ENCODE measurements at places on chromosomes 3 and 15.

DNA sequence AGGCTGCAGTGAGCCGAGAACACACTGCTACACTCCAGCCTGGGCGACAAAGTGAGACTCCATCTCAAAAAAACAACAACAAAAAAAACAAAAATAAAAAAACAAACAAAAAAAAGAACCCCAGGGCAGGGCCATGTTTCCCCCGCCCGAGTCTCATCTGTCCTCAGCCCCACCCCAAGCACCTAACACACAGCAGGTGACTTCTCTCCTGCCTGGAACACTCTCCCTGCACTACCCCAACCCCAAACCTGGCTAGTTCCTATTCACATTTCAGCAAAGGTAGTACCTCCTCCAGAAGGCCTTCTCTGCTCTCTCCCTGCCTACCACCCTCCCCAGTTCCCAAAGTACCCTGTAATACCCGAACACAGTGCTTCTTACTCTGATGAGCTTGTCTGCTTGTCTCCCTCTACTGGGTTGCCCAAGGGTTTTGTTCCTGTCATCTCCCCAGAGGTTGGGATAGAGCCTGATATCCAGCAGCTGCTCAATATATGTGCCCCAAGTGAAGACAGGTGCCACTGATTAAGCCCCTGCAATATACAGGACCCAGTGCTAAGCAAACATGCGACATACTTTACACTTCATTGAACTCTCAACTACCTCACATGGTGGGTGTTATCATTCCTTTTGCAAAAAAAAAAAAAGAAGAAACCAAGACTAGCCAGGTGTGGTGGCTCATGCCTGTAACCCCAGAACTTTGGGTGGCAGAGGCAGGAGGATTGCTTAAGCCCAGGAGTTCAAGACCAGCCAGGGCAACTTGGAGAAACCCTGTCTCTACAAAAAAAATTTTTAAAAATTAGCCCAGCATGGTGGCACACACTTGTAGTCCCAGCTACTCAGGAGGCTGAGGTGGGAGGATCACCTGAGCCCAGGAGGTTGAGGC lies 103.6 kb downstream of the DAPK2 start:
- DNase-seq, result no peak

DNA sequence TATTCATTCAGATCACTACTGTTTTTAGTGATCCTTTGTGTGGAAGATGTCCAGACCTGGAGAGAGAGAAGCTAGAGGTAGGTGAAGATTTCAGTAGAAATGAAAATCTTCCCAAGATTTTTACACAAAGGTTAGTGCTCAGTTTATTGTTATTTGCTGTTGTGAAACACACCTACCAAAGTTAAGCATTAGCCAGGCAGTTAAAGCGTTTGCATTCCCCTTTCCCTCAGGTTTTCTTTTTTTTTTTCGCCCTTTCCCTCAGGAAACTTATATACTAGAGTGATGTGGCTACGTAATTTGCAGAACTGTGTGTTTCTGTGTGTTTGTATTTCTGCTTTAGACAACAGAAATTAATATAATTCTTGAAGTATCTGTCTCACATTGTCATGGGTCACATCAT lies 34.5 kb downstream of the USP3 start:
- DNase-seq, result no peak

DNA sequence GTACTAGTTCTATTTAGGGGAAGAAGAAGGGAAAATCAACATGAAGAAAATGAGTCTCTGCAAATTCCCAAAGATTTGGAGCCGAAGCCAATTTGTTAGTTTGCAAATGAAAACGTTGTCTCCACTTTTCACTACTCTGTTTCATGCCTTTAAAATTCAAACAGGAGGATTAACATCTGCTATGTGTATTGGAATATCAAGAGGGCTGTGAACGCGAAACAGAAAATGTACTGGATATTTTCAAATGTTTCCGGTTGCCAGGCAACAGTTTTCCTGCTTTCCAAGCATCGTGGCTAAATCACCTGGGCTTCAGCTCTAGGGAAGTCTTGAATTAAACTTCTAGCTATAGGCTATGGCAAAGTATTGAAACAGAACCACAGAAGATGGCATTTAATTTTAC lies 172.8 kb downstream of the KCNMB2 start:
- DNase-seq, result no peak

DNA sequence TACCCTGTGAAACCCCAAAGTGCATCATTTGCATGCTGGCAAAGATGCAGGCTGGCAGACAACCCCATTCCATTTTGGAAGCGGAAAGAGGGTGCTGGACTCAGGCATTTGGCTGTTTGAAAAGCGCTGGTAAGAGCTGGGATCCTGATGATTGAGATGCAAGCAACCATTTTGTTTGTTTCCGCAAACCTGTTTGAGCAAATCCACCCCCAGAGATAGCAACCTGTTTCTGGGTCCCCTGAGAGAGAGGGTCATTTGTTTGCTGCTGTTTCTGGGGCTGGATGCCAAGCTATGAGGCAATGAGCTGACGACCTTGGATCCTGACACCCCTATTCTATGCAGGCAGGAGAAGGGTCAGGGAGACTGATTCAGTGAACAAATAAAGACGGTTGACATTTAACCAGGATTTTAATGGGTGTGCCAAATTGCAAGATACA lies 9.8 kb downstream of the SLC6A1 start:
- no peak for DNase-seq

- no peak for DNase-seq
Observed at GRCh38 chr3:149280671-149281349, 52.6 kb downstream of the TM4SF18 start.

DNA sequence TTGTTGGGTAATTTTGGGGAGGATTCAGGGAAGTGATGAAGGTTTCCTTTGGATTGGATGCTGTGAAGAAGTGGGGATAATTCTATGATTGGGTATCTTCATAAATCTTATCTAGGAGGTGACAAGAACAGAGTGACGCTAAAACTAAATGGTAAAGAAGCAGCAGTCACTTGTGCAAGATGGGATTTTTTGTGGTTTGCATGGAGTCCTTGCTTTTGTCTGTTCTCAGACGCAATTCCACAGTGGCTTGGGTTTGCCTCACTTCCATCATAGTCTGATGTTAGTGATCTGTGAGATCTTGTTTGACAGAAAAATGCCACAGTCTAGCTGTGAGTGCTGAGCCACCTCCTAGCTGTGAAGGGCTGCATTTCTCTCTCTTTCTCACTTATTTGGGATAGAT lies 26.9 kb downstream of the GTF2E1 start:
- no peak for DNase-seq

DNA sequence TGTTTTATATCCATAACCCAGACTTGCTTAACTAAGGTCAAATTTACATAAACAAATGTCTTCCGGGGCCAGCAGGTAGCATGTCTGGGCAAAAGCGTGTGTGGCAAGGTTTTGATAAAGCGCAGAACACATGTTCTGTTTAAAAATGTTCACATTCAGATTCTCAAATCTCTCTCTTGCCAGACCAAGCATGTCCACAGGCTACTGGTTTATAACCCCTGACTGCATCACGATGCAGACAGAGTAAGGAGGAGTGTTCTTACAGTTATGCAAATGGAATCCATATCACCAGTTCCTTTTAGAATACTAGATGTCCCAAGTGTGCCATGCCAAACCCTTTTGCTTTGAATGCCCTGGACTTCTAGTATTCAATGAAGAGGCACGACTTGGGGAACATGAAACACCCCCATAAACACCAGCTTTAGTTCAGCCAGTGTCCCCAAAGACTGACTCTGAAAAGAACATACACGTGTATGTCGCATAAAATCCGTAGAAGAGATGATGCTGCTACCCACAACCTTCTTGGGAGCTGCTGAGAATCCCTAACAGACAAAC lies 412.0 kb downstream of the CNTN4 start:
- no peak for DNase-seq

- DNase-seq, result no peak
Observed at GRCh38 chr15:25436707-25437106, 2.1 kb downstream of the UBE3A start.

DNA sequence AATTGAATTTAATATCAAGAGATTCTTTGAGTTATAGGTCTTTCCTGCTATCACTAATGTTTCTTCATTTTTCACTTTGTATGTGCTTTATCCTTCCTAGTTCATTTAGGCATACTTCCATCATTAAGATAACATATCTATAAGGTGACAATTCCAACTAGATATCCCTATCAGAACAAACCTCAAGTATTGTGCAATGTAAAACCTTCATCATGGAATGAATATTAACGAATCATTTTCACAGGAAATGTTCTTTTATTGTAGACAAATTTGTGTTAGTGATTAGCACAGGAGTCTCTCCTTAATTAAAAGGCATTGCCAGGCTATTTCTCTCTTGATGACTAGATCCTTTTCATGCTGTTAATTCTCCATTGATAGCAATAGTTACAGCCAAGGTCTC lies 236.5 kb upstream of the MME start:
- no peak for DNase-seq

GRCh38 chr15:101028772-101029438 lies 109.7 kb downstream of the LRRK1 start:
- no peak for DNase-seq

DNA sequence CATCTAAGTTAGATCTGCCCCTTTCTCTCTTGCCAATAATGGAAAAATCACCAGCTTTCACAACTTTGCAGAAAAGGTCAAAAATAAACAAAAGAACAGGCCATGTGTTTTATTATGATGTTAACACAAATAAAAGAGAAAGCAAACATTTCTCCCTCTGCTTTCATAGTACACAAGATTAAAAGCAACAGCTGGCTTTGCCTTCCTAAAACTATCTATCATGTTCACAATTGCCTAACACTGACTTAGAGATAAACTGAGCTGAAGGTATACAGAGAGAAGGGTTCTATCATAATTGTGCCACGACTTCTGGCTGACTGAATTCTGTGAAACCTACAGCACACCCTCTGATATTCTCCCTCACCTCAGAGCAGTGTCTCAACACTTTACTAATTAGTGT lies 29.4 kb downstream of the AADAC start:
- DNase-seq, result peak; percentile 50

DNA sequence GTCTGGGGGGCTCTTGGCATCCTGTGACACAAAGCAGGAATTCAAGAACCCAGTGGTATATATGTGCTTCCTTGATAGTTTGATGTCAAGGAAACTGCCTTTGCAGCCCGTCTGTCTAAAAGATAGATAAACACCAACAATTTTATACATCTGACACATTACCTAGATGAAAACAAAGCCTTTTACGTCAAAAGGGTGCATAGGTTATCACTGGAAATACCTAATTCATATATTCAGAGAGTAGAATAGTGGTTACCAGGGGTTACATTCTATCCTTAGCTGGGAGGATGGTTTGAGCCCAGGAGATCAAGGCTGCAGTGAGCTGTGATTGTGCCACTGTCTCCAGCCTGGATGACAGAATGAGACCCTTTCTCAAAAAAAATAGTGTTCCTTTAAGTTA lies 356.9 kb upstream of the RASGRP1 start:
- DNase-seq, result no peak

GRCh38 chr3:94965867-94966475 lies 903.1 kb downstream of the NSUN3 start:
- DNase-seq, result no peak

GRCh38 chr3:37287776-37288175 lies 113.4 kb upstream of the LRRFIP2 start:
- no peak for DNase-seq

GRCh38 chr3:56025326-56025725 lies 442.9 kb downstream of the ERC2 start:
- no peak for DNase-seq

DNA sequence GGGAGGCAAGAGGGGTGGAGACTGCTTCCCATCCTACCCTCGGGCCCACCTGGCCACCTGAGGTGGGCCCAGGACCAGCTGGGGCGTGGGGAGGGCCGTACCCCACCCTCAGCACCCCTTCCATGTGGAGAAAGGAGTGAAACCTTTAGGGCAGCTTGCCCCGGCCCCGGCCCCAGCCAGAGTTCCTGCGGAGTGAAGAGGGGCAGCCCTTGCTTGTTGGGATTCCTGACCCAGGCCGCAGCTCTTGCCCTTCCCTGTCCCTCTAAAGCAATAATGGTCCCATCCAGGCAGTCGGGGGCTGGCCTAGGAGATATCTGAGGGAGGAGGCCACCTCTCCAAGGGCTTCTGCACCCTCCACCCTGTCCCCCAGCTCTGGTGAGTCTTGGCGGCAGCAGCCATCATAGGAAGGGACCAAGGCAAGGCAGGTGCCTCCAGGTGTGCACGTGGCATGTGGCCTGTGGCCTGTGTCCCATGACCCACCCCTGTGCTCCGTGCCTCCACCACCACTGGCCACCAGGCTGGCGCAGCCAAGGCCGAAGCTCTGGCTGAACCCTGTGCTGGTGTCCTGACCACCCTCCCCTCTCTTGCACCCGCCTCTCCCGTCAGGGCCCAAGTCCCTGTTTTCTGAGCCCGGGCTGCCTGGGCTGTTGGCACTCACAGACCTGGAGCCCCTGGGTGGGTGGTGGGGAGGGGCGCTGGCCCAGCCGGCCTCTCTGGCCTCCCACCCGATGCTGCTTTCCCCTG lies 2.2 kb upstream of the FES start:
- no peak for DNase-seq

DNA sequence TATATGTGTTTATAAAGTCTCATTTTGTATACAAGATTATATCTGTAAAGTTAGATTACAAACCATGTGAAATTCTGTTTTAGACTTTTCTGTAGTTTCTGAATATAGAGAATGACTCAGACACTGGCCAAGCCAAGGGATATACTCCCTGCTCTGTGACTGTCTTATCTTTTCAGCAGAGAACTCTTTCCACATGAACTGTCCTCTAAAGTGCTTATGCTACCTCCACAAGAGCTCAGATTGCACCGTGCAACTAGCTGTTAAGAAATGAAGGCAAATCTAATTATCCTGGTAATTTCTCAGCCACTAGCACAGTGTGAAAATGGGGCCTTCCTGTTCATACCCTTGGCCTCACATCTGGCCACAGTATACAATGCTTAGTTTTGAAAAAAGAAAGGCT lies 44.3 kb upstream of the CPNE4 start:
- DNase-seq, result no peak

DNA sequence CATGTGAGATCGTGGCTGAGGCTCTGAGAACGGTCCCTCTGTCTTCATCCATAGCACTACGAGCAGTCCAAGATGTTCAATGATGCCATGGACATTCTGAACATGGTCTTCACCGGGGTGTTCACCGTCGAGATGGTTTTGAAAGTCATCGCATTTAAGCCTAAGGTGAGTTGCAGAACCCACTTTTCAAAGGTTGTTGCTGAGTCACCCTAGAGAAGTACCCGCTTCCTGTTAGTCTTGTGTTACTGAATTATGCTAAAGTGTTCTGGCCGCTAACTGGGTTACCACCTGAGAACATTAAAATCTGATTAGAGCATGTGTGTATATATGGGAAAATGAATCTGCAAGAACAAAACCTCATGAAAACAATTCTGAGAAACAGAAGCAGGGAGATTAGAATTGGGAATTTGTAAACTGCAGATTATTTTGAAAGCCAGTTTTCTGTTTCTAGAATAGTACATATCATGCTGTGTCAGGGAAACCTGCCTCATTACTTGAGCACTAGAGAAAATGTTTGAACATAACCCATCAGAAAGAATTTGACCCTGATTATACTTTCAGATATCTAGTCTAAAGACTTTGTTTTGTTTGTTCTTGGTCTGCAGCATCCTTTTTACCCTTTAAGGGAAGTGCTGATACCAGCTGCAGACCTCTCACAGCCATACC lies 92.6 kb downstream of the CHDH start:
- DNase-seq, result no peak

DNA sequence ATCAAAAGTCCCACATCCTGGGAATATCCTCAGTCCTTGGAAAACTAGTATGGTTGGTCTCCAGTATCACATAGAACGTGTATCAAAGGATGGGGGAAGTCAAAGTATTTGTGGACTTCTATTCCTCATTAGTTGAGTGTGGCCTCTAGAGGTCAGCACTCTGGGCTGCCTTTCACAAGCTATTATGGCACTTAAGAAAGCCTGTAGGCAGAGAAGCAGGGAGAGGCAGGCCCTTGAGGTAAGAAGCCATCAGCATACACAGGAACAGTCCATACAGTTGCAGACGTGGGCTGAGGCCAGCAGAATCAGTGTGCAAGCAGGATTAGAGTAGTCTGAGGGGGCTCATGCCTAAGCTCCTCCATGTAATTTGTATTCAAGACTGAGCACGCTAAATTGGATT lies 341.7 kb downstream of the CLSTN2 start:
- DNase-seq, result no peak
